Activated T-cell treated with anti-CD3 and anti-CD28 coated beads, Interleukin-2, amount 50 U/mL, for 72 hours (primary cell): ENCODE measurements at places on chromosomes 12 and 14. TPM values are rescaled to one million over a fixed set of nuclear protein-coding genes. Genes with fewer than 3 reads are reported as not detected.

DNA sequence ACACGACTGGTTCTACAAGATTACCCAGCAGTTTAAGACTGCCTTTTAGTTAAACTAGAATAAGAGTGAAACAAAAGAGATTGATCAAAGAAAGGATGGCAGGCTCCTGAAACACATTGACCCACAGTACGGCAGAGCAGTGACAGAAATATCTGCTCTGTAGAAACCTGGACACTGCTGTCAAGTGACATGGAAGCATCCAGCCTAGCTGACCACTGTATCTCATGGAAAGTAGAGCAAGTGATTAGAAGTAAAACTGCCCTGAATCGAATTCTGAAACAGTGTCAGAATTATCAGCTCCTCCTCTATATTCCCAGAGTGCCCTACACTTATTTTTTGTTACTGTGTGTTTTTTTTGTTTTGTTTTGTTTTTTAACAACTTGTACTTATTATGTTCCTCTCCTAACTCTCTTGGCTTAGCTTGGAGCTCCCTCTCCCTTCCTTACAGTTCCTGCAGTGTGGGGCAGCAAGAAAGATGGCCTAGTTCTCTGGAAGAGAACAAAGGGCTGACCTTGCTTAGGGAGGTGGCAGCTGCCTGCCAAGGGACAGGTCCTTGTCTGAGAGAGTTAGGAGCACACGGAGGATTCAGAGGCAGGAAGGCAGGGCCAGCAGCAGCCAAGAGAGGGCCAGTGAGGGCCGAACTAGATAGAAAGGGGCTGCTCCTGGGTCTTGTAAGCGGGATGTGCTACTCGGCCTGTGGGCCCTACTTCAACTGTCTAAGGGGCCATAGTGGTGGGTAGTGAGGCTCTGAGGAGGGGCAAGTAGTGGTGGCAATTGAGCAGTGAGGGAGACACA, 97.2 kb downstream of the PTPRR start:
- no peak for DNase-seq

Gene CD163
- total RNA-seq = not detected

GRCh38 chr14:43157661-43158060, 1349.4 kb downstream of the FSCB start:
- no peak for DNase-seq

DNA sequence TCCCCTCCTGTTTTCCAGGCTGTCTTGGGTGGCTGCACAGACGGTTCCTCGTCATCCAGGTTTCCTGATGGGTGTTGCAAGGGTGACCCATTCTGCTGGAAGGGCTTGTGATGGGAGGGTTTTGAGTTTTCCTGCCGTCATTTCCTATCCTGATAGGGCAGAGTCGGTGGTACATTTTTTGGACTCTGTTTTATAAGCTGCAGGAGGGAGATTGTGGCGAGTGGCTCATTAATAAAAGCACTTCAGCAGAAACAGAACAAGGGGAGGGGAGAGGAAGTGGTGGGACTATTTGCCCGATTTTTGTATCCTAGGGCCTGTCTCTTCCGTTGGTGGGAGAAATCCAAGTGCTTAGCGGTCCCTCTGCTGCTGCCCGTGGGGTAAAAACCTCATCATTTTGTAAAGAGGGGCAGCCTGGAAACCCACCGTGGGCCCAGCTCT, 40.0 kb downstream of the TSPAN9 start:
- DNase-seq = no peak

DNA sequence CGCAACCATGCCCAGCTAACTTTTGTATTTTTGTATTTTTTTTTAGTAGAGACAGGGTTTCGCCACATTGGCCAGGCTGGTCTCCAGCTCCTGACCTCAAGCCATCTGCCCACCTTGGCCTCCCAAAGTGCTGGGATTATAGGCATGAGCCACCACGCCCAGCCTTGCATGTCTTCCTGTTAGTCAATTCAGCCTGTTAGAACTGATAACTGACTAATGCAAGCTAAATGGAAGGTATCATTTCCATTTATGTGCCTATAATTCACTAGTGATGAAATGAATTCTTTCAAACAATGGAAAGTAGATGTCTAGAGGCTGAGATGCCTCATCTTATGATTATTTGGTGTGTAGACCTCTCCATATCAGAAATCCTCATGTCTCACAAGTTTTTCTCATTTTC, 37.3 kb upstream of the DIP2B start:
- DNase-seq = no peak

Gene GUCY2C
- total RNA-seq = not detected
